NCI-H1436 (cell line): ENCODE measurements at places on chromosomes 6 and 20.

DNA sequence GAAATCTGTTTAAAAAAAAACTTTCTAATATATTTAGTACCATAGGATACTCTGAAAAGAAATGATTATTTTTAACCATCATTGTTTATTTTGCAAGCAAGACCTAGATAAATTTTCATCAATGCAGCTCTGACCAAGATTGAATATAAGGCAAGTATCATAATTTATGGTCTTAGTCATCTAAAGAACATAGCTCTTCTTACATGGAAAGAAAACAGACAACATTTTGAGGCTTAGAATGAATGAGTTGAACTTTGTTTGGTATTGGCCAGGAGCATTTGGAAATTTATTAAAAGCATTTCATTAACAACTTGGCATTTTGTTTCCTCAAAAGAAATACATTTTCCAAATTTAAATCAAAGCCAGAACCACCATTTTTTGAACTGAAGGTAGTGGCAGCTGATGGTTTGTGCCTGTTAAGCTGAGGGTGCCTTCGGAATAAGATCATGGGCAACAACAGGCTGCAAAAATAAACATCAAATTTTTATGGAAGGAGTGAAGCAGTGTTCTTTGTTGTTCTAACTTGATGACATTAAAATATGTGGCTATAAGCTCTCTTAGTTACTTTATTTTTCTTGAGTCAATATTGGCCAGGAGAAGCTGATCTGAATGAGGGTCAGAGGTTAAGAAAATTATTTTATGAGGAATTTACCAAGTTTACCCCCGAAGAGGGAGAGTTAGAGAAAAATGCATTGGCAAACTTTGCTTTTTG, 6.7 kb upstream of the ATXN1 start:
- DNase-seq = no peak

DNA sequence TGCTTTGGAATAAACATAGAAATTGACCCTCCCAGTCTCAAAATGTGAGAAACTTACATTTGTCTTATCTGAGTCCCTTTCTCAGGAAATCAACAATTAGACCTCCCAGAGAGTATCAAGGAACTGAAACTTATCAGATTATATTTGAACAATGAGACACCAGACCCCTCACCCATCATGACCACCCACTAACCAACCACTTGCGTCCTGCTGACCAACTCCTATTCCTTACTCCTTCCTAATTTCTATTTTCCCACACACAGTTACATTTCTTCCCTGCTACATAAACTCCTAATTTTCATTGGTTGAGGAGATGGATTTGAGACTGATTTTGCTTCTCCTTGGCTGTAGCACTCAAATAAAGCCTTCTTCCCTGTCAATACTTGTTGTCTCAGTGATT, 97.9 kb downstream of the TPBG start:
- DNase-seq = no peak

DNA sequence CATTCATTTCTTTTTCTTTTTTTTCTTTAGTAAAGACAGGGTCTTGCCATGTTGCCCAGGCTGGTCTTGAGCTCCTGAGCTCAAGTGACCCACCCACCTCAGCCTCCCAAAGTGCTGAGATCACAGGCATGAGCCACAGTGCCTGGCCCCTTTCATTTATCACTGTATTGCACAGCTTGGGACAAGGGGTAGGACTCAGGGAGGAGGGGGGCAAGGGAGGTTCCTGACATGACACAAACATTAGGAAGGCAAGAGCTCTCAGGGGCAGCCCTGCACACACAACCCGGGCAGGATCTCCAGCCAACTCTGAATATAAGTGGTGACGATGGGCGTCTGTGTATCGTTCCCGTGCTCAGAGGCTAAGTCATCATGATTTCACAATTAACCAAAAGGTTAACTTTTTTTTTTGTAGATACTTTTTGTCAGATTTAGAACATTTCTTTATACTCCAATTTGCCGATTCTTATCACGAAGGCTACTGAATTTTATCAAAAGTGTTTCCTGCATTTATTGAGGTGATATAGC, 19.9 kb downstream of the SLC2A4RG start:
- no peak for DNase-seq

DNA sequence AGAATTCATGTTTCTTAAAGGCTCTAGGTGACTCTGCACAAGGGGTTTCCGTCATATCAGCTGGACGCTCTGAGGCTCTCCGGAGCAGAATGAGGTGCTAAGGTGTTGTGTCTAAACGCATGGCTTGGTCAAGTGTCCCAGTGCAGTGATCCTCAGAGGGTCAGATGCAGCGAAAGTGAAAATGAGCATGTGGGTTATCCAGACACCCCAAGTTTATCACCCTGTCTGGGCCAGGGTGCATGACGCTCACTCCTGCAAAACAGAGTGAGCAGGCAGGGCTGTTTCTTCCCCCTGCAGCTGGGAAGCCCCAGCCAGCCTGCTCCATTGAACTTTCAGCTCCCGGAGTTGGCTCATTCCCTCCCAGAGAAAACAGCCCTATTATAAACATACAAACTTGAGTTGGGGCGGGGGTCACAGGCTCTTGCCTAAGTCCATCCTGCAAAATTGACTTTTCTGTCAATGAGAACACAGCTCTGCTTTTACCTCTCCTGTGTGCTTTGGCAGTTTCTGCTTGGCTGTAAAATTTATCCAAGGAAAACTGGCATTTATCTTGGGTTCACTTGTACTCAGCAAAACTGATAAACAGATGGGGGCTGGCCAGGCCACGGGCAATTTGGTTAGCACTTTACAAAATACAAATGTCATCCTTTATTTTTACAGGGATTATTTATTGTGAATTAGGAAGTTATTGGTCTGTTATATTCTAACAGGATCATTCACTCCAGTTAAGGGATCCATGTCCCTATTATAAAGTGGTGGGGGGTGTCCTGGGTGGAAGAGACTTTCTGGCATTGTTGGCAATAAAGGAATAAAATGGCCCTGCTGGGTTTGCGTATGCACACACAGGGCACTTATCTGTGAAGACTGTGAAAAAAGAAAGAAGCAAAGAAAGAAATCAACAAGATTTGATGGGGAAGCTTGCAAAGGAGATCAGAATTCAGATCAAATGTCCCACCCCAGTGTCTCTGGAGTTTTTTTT, 154.9 kb downstream of the FOXA2 start:
- DNase-seq = no peak

DNA sequence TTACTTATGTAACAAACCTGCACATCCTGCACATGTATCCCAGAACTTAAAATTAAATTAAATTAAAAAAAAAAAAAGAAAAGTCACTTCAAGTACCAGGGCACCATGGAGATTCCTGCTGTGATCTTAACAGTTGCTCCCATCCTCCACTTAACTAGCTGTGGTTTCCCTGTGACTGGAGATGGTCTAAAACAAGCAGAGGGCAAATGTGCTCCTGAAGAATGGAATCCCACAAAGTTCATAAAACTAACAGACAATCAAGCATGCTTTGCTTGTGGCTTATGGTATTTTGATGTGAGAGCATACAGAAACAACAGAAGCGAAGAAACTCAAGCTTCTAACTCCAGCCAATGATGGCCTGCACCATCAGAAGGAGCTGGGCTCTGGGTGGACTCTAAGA, 153.6 kb upstream of the KCNK16 start:
- no peak for DNase-seq

GRCh38 chr6:149094934-149095351, 222.6 kb upstream of the TAB2 start:
- DNase-seq = no peak

- no peak for DNase-seq
These were observed 310.0 kb upstream of the SPTLC3 start for GRCh38 chr20:12698817-12699216.

GRCh38 chr20:1964061-1964460, 29.8 kb downstream of the PDYN start:
- no peak for DNase-seq

DNA sequence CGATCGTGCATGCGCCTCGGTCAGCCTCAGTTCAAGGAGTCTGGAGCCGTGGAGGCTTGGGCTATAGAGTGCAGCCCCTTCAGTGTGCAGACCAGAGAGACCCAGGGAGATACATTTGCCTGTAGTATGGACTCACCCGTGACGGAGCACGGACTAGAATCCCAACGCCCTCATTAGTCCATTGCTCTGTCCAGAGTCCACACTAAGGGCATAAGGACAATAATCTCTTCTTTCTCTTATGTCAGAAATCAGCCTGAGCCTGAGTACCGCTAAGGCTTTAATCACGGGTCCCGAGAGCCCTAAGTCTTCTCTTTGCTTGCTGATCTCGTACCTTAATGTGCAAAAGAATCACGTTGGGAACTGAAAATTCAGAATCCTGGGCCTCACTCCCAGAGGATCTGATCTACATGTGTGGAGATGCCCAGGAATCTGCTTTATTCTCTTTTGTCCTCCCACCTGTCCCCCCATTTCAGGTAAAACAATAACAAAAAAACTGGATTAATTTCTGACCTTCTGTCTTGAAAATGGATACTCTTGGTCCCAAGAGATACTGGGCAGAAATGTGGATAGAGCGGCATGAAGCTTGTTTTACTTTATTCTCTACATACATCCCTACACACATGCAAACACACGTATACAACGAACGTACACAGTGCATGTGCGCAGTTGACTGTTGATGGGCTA, 671 bp downstream of the BPHL start:
- no peak for DNase-seq

DNA sequence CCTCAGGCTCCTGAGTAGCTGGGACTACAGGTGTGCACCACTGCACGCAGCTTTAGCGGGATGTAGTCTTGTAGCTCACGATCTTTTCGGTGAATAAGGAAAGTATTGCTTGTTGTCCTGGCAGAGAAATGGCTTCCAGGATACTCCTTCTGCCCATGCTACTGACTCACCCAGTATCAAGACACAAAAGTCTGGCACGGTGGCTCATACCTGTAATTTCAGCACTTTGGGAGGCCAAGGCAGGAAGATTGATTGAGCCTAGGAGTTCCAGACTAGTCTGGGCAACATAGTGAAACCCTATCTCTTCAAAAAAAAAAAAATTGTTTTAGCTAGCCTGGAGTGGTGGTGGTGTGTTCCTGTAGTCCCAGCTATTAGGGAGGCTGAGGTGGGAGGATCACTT, 40.9 kb upstream of the B4GALT5 start:
- no peak for DNase-seq

DNA sequence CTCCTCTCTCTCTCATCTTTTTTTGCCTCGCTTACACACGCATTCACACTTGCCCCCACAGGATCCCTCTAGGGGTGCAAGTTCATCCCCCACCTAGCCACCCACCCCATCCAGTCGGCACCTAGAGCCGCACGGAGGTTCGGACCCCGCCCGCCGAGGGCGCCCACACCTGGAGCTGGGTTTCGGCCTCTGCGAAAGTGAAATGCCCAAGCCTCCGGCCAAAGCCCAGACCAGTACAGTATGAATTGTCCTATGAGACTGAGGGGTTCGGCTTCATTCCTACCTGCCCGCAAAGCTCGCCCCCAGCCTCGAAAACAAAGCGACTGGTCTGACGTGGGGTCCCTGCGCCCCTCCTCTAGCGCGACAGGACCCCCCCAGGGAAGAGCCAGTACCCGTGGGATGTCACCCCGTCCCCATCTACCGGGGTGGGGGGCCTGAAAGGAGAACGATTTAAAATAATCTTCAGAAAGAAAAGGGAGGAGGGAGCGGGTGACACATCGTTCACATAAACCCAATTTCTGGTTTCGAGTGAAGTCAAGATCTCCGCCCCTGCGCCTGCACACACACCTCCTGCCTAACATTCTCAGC, 1.5 kb downstream of the TFAP2A start:
- DNase-seq = no peak

DNA sequence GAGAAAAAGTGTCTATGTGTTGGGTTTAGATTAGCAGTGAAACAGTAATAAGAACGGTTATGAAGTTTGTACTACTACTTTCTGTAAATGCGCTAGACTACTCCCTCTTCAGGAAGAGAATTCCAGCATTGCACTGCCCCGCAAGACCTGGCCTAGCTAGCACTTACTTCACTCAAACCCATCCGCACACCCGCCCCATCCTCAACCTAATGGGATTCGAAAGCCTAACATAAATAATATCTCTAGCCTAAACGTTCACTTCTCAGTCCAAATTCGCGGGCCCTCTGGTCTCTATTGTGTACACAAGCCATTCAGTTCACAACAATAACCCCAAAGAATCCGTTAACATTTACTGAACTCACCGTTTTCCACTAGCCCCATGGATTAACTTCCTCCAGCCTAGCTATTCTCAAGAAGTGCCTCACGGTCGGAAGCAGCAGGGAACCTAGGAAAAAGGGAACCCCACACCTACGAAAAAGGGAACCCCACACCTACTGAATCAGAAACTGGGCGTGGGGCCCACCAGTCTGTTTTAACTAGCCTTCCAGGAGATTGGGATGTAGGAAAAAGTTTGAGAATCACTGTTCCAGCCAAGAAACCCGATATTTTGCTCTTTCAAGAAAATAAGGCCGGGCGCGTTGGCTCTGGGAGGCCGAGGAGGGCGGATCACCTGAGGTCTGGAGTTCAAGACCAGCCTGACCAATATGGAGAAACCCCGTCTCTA, 45.4 kb upstream of the BTN3A2 start:
- no peak for DNase-seq

DNA sequence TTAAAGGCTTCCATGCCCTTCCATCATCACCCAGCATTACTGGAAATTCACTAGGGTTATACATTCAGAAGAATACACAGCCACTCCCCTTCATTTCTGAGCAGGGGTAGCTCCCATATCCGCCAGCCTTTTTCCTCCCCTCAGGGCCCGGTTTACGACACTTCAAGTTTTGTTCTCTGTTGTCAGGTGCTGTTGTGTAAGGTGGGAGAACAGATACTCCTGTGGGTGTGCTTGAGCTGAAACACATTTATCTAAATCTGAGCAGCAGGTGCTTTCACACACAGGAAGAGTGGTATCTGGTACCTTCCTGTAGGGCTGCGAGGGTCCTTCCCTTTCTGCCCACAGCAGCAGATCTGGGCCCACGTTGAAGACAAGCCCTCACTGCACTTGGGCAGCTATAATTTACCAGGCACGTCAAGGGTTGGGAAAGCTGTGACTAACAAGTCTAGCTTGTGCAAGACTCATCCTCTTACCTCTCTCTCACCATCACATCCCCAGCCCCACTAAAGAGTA, 215.8 kb upstream of the RREB1 start:
- peak; percentile 38 for DNase-seq

GRCh38 chr6:67358241-67358640, 1276.8 kb upstream of the ADGRB3 start:
- DNase-seq = no peak

- no peak for DNase-seq
These were observed 73.6 kb upstream of the RNF146 start for GRCh38 chr6:127192911-127193541.

- DNase-seq = no peak
These were observed 52.0 kb upstream of the MTHFD1L start for GRCh38 chr6:150813319-150813992.

GRCh38 chr6:113421997-113422396, 435.1 kb upstream of the MARCKS start:
- DNase-seq = no peak
